ENCODE measurements at places on chromosomes 4 and X.

DNA sequence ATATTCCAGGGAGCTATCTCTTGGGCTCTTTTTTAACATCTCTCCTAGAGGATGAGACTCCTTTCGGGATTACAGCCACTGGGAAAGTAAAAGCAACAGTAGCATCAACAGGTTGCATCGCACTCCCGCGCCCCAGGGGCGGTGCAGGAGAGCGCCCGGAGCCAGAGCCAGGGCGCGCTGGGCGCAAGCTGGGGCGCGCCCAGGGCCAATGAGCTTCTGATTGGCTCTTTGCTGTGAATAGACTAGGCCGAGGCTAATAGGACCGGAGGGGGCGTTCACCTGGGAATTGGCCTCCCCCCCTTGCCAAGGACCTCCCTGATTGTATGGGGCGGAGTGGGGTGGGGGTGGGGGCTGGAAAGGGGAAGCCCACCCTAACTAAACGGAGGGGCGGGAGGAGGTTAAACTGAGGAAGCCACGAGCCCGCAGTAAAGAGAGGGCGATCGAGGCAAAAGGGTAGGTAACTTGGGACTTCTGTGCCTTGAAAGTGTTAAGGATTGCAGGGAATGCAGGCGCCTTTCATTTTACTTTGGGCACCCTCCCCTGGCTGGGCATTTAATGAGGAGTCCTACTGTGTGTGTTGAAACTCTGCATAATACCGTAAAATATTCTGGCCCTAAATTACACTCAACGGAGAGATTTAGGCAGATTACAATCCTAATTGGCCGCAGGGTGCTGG, 1.1 kb upstream of the ATOH1 start:
- DNase-seq = peak; percentile 81

DNA sequence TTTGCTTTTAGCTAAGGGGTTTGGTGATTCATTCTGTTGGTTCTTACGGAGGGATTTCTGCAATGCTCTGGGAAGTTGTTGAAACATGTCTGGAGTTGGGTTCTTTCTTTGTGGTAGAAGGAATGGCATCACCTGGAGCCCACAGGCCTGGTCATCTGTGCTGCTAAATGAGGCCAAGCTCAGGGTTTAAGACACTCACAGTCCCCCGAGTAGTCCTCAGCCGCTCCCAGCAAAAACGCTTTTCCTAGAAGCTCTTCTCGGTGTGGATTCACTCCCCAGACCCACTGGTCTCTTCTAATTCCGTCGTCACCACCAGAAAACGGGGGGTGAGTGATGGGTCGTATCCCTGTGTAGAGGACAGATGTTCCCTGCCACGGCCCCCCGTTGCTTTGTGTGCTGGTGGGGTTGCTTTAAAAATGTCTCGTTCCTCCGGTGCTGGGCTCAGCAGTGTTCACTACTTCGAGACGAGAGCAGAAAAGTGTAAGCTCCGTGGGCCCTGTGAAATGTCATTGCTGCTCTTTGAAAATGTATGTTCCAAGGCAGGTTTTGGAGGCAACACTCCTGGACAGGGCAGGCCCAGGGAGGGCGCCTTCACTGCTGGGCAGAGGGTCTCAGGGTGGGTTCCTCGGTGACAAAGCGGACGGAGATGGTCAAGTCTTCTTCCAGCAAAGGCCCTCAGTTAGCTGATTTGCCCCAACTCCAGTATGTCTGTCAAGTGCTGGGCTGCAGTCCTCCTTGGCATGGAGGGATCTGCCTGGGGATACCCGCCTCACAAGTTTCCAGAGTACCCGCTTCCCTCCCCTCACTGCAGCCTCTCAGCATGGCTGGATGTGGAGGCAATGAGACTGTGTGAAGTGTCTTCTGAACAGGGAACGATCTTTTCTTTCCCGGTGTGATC, 37.3 kb downstream of the PSAPL1 start:
- no peak for DNase-seq

- no peak for DNase-seq
Observed at GRCh38 chrX:38273453-38273852, 52.8 kb upstream of the SRPX start.

- no peak for DNase-seq
Observed at GRCh38 chrX:145687146-145687545, 130.5 kb upstream of the SLITRK2 start.

DNA sequence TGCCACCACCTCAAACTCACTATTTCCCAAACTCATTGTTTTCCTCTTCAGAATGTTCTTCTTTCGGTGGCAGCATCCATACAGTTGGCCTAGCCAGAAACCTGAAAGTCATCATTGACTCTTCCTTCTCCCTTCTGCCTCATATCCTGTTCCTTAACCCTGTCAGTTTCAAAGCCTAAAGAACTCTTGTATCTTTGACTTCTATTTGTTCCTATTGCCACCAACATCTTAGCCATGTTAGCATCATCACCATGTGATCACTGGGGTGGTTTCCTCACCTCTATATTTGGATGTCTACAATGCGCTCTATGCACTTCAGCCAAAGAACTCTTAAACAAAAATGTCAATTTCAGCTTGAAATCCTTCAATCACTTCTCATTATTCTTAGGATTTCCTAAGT, 29.0 kb downstream of the DDX60L start:
- no peak for DNase-seq

DNA sequence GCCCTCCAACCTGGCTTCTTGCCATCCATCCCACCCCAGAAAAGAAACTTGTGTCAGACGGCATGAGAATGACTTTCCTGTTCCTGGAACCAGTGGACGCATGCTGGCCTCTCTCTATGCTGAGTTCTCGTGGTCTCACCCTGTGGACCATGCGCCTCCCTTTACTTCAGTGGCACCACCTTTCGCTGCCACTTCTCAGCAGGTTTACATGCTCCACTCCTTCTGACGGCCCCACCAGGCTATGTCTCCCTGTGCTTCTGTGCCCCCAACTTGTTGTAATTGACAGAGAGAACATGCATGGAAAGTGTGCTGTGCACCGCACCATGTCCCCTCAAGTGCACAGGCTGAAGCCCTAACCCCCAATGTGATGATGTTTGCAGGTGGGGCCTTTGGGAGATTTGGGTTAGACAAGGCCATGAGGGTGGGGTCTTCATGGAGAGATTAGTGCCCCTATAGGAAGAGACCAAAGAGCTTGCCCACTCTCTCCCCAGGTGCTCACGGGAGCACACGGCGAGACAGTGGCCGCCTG, 3.1 kb upstream of the PPP2R2C start:
- no peak for DNase-seq

- DNase-seq = no peak
Observed at GRCh38 chr4:39713691-39714090, 15.8 kb downstream of the UBE2K start.

DNA sequence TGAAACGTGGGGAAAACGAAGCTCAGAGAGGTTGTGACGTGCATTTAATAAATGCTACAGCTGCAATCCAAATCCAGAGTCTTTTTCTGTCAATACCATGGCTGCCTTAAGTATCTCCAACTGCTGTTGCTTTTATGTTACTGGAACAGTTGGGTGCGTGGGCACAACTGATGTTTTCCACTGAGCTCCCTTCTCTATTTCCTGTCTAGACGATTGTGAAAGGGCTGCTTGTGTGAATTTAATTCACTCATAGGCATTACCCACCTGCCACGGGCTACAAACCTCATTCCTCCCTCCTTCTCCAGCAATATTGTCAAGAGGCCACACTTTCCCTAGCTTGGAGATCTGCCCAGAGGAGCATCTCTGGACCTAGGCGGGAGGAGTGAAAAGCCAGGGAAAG, 526.0 kb downstream of the MID1IP1 start:
- no peak for DNase-seq

GRCh38 chr4:4735136-4735750, 124.2 kb upstream of the MSX1 start:
- DNase-seq = no peak

- DNase-seq = peak; percentile 66
Observed at GRCh38 chr4:153759407-153760316, at the start of gene RNF175. TSS of gene RNF175 (minus strand) at chr4:153760024. CDS start at chr4:153759862, 162 bp downstream.

DNA sequence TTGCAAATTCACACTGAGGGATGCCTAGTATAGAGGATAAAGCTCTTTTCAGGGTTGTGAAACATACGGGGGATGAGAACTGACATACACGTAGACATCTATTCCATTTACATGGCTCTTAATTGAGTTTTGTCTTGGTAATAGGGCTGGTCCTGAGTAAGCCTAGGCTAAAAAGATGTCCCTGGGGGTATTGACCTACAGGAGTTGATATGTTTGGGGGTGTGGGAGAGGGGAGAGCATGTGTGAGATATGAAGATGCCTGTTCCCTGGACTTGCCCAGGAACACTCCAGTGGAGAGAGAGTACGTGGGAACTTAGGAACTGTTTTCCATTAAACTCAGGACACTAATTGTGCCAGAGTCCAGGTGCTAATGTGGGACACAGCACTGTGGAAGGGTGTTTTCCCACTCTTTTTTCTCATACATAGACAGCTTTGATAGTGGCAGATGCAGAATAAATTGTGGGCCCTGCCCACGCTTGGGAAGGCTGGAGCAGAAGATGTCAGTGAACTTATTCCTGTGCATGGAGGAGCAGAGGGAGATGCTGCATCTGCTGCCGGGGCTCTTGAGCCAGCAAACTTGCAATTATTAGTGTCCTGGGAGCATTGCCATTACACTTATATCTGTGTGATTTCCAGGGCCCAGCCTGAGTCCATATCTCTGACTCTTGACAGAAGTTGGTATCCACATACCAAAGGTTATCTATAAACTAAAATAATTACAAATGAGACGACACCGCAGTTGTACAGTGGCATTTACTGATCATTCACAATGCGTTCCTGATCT, 20.7 kb downstream of the SYNPO2 start:
- DNase-seq = no peak

DNA sequence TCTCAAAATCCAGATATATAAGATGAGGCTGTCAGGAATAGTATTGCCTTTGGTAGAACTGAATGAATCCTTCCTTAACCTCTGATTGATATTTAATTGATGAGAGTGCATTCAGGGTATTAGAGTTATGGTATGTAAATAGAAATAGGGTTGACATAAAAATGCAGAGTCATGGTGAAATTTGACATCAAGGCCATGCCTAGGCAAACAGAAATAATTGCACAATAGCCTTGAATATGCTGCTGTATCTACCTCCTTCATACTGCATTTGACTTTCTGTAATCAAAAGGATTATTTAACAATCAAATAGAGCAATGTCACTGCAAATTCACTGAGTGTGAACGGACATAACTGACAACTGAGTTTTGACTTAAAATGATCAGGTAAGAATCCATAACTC, 1316.3 kb downstream of the STIM2 start:
- no peak for DNase-seq

DNA sequence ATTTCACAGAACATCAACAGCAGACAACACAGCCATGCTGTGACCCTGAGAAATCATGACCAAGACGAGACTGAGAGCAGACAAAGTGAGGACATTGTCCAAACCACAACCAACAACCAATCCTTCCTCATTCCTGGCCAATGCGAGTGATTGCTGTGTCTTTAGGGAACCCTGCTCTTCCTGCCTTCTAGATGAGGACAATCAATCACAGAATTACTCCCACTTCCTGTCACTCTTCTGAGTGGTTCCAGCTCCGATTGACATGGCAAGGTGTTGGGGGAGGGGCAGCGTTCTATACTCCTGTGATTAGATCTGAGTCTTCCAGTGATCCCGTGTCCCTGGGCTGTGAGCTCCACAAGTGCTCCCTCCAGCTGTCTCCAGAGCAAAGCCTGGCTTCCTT, 227.8 kb downstream of the STIM2 start:
- no peak for DNase-seq

DNA sequence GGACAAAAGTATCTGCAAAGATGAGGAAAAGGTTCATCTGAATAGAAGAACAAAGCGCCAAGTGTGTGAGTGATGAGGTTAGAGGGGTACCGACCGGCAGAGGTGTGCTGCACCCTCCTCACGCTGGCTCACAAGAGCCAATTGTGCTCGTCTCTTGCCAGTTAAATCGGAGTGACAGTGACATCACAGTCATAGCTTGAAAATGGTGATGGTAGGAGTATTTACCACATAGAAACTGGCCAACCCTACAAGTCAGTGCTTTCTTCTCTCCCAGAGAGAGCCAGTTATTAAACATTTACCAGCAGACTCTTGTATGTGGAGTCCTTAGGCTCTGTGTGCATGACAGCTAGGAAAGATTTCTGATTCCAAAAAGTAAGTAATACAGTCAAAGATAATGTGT, 32.4 kb downstream of the CLDN22 start:
- no peak for DNase-seq

- DNase-seq = no peak
Observed at GRCh38 chrX:152960115-152960514, 33.8 kb downstream of the PNMA5 start.

DNA sequence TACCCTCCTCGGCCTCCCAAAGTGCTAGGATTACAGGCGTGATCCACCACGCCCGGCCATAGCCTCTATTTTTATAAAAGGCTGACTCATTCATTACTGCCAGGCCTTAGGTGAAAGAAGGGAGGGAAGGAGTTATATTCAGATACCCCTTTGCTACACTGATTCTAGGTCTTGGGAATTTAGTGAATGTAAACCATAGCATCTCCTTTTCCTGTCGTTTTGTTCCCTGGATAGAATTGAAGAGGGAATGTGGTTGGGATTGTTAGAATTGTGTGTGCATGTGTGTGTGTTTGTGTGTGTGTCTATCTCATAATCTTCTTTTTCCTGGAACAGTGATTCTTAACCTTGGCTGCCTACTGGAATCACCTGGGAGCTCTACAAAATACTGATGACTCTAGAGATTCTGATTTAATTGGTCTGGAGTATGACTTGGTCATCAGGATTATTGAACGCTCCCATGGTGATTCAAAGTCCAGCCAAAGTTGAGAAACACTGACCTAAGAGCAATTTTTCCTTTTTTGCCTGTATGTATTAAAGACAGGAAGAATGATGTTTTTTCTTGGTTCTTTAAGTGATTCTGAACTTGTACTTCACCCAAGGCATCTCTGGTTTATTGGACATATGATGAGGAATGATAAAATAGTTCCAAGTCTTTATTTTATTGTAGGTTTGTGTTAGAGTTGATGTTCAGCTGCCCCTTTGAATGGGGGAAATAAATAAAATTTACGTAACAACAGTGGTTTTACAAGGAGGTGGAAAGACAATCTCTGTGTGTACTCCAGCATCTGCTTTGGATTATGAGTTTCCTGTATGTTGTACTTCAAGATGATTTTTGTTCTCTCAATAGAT, 37.0 kb downstream of the NAP1L5 start:
- DNase-seq = no peak

- no peak for DNase-seq
Observed at GRCh38 chr4:38023347-38024205, 63.4 kb downstream of the PTTG2 start.

DNA sequence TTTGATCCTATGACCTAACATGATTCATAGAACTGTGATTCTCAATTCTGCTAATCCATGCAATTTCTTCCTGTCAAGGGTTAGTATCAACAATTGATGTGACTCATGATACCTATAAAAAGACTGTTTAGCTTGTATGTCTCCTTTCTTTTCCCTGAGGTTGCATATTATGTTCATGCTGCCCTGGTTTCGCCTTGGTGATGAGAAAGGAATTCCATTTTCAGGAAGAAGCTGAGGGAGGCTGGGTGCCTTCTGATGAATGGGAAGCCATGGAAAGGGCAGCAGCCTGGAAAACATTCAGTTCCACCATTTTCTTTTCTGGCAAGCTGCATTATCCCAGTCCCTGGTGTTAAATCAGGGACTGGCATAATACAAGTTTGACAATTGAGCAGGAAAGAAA, 976.5 kb downstream of the RPA4 start:
- no peak for DNase-seq
